ENCODE measurements at places on chromosomes 2 and 18.

GRCh38 chr2:148282201-148282600 is 261.3 kb downstream of the MBD5 start:
- no peak for DNase-seq

DNA sequence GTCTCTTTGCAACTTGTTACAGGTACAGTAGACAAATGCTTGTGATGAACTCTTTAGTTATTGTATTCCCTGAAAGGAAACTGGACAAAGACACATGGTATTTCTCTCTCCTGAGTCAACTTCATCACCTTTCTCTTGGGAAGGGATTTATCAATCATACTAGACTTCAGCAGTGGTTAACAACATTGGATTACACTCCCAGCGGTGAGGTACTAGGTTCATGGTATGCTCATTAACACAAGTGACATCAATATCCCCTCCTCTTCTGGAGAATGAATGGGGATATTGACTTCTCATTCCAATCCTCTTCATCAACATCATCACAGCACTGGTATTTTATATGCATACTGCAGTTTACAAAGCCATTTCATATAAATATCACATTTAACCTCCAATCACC is 574.6 kb downstream of the ERBB4 start:
- DNase-seq: no peak

DNA sequence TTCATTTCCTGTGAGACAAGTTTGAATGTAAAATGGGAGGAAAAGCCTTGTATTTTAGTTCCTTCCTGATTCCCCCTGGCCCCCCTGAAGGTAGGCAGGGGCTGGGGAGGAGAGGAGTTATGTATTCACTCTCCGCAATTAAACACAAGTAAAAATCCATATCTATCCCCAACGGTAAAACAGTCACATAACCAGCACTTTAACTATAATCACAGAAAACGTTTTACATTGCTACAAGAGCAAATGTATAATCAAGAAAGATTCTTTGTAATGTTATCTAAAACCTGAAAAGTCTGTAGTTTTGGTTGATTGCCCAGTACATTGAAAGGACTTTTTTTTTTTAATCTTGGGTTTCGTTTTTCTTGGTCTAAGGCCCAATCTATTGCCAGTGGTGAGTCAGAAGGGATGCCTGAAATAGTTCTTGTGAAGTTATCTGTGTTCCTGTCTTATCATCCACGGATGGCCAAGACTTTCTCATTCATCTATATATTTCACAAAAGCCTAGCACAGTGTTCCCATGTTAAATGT is 34.5 kb upstream of the CCNYL1 start:
- DNase-seq: no peak

GRCh38 chr18:23099621-23100020 is 35.7 kb upstream of the CABLES1 start:
- no peak for DNase-seq

DNA sequence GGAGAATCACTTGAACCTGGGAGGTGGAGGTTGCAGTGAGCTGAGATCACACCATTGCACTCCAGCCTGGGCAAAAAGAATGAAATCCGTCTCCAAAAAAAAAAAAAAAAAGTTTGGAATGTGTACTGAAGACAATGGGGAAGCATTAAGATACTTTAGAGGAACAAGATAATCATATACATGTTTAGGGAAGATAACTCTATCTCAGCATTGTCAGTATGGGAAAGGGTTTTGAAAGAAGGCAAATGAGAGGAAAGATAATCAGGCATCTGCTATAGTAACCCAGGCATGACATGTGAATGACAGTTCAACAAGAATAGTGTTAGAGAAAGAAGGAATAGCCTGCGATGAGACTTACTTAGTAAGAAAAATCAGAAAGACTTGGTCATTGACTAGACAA is 112.0 kb downstream of the ATAD2B start:
- DNase-seq: no peak

- no peak for DNase-seq
Observed at GRCh38 chr18:7576685-7577084, 9.6 kb downstream of the PTPRM start.

- no peak for DNase-seq
Observed at GRCh38 chr2:118843483-118844132, 3.8 kb downstream of the EN1 start.

DNA sequence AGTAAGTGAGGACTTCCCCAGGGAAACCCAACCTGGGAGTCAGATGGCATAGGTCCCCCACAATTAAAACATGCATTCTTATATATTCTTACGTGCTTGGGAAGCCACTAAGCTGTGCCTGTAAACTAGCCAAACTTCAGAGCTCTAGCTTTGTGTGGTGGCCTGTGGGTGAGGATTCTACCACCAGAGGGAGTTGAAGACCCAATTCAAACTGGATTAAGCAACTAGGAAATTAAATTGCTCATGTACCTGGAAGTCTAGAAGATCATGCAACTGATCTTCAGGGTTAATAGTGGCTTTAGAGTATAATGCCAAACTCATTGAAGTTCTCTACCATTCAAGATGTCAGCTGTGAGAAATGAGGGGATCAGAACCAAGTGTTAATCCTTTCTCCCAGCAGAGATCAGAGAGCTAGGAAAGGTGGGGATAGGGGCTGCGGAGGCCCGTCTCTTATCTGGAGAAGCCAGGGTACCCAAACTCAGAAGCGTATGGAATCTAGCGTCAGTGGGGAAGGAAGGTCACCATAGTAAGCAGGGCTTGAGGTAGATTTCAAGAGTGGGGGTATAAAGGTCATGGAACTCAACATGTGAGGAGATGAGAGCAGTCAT is 53.2 kb upstream of the CCDC85A start:
- DNase-seq: peak; percentile 38

GRCh38 chr2:152557273-152557888 is 159.9 kb downstream of the PRPF40A start:
- DNase-seq: no peak

DNA sequence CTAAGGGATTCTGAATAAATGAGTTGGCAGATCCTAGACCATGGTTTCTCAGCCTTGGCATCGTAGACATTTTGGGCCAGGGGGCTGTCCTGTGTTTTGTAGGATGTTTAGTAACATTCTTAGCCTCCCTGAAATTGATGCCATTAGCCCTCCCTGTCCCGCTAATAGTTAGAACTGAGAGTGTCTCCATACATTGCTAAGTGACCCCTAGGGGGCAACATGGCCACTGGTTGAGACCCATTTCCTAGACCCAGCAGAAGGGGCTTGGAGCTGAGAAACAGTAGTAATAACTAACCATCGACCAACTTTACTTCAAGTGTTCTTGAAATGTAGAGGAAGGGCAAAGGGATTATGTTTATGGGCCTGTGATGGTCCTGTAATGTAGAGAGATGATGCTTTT is 40.8 kb downstream of the KCMF1 start:
- DNase-seq: peak; percentile 30

- DNase-seq: peak; percentile 52
Observed at GRCh38 chr2:23624378-23624777, 239.4 kb downstream of the KLHL29 start.

GRCh38 chr18:48563027-48563426 is 24.2 kb downstream of the CTIF start:
- DNase-seq: no peak

DNA sequence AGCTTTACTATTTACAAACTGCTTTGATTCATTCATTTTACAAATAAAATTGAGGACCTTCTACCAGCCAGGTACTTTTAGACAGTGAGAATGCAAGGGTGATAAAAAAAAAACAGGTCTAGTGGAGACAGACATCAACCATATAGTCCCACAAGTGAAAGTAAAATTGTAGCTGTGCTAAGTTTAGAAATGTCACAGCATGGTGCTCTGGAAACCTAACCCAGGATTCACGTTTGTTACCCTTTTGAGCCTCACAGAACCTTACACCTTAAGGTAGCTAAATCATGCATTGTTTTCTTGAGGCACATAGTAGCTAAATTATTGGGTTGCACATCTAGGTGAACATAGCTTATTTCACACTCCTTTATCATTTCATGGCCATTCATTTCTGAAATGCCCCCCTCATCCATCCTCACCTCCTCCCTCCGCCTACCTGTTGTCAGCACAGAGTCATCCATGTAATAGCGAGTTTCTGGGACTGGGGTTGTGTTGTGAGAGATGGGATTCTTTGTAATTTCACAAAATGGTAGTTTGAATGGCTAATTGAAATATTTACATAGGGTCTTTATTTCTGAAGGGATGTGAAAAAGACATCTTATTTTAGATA is 7.1 kb downstream of the MTA3 start:
- DNase-seq: no peak

DNA sequence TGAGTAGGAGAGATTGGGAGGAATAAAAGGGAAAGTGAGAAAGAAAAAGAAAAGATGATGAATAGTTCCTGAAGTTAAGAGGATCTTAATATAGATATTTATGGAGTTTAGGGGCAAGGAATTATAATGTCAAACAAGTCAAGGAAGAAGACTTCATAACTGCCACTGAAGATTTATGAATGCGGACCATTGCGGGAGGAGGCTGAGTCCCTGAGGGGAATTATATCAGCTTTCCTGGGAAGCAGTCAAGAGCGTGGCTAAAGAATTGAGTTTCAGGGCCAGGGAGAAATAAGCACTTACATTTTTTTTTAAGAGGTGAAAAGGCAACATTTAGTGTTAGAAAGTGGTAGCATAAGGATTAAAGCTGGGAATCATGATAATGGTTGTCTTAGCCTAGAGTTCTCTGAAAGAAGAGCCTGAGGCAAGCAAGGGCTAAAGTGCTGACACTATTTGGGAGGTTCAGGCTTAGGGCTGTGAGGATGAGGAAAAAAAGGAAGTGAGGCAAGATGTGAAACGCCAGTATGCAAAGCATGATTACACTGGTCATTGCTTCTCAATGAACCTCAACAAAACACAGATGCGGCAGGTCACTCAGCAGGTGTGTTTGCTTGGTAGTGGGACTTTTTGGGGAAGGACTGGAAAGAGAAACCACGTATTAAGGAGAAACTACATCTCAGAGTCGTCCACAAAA is 217.1 kb downstream of the SLC4A3 start:
- no peak for DNase-seq

GRCh38 chr2:174680221-174680620 is 82.6 kb upstream of the WIPF1 start:
- DNase-seq: no peak

DNA sequence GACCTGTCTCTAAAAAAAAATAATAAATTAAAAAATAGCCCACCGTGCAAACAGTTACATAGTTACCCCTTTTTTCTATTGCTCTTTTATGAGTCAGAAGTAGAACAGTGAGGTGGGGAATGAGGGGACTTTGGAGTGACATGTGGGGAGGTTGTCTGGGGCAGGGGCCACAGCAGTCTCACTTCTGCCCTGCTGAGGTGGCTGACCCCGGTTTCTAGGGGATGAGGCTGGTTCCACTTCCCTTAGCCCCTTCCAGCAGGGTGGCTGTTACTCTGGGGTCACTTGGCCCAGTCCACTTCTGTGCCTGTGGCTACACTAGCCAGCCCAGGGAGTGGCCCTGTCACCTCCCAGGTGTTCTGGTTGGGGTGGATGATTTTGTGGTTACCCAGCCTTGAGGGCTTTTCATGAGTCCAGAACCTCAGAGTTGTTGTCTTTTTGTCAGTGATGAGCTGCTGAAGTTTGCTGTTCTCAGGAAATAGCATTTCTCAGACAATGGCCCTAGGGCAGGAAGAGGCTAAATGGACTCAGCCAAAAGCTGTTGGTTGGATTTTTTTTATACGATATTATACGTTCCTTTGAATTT is 28.0 kb upstream of the SCLY start:
- no peak for DNase-seq

DNA sequence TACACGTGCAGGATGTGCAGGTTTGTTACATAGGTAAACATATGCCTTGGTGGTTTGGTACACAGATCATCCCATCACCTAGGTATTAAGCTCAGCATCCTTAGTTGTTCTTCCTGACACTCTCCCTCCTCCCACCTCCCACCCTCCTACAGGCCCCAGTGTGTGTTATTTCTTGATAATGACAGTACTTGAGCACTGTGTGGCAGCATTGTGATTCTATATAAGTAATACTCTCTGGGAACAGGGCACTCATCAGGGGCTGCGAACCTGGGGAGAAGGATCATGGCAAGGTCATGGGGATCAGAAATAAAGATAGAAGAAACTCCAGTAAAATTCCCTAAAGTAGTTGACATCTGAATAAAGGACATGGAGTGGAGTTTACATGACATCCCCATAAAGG is 1256.2 kb upstream of the CRIM1 start:
- no peak for DNase-seq

DNA sequence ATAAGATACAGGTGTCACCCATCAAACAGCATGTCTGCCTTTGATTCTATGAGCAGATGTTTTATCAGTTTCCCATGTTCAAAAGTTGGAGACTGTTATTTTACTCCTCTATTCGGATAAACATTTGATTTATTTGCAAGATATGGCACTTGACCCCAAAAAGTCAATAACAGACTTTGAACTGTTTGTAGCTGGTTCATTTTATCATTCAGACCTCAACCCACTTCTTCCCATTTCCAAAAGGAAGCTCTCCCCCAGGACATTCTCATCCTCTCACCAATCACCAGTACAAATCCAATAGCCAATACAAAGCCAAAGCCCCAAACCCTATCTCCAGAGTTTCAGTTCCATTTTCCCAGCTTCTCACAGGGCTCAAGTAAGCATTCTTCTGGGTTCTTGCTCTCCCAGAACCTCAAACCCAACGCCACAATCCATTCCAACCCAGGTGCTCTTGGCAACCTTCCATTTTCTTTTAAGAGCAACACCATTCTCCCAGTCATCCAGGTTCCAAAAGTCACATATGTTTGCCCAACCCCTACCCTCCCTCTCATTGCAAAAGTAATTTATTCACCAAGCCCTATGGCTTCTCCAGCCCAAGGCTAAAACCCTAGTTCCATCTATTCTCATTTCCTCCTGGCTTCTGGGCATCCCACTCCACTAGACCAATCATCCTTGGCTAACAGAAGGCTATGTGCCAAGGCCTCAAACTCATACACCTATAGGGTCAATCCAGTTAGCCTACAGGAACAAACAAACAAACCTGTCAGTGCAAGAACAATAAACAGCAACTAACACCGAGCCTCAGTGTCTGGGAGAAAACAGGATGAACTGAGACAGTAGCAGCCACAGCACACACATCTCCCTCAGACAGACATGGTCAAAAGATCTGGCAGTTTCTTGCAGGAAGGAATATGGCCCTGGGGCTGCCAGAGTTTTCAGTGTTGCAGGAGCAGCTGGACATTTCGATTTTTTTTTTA is 9.2 kb downstream of the ACVR1 start:
- no peak for DNase-seq

DNA sequence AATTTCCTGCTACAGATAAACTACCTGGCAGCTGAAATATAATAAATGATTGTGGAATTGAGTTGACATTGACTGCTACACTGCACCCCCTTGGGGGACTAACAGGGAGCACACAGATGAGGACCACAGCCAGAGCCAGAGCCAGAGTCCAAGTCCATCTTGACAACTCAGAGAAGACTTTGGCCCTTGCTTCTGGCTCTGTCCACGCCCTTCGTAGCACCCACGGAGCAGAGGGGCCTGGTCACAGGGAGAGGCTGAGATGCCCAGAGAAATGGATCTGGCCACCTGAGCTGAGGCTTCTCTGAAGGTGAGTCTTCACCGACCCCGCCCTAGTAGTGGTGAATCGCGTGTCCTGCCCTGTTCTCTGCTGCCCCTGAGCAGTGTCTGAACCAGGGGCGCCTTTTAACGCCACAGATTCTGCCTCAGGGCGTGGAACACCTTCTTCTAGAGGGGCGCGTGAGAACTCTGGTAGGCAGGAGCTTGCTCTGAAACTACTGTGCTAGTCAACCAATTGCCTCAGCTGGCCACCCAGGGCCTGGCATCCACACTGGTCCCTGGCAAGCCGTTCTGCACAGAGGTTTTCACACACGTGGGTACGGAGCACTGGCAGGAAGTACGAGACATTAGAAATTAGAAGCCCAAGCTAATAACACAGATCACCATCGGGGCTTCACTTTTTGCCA is 35.7 kb upstream of the MAT2A start:
- no peak for DNase-seq

All from glutamatergic neuron (in vitro differentiated cells).